ENCODE measurements at places on chromosomes 7 and 10.

GRCh38 chr7:91496251-91496820, 232.1 kb downstream of the FZD1 start:
- no peak for DNase-seq

- no peak for DNase-seq
Observed at GRCh38 chr10:120511165-120511564, 54.1 kb downstream of the PLPP4 start.

DNA sequence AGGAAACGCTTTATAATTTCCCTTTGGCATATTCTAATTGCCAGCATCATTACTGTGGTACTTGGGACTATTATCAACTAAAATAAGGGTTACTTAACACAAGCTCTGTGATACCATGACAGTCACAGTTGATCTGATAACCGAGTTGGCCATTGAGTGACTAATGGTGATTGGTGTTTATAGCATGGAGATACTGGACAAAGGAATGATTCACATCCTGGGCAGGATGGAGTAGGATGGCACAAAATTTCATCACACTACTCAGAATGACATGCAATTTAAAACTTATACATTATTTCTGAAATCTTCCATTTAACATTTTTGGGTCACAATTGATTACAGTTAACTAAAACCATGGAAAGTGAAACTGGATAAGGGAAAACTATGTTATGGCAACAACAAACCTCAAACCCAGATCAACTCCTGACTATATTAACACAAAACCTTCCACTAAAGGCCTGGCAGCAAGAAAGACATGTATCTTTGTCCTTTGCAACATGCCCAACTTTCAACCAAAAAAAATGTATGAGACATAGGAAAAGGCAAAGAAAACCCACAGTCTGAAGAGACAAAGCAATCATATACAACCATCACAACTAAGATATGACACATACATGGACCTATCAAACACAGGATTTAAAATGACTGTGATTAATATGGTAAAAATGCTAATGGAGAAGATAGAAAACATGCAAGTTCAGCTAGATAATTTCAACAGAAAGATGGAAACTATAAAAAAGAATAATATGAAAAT, 208.5 kb upstream of the NRP1 start:
- no peak for DNase-seq

DNA sequence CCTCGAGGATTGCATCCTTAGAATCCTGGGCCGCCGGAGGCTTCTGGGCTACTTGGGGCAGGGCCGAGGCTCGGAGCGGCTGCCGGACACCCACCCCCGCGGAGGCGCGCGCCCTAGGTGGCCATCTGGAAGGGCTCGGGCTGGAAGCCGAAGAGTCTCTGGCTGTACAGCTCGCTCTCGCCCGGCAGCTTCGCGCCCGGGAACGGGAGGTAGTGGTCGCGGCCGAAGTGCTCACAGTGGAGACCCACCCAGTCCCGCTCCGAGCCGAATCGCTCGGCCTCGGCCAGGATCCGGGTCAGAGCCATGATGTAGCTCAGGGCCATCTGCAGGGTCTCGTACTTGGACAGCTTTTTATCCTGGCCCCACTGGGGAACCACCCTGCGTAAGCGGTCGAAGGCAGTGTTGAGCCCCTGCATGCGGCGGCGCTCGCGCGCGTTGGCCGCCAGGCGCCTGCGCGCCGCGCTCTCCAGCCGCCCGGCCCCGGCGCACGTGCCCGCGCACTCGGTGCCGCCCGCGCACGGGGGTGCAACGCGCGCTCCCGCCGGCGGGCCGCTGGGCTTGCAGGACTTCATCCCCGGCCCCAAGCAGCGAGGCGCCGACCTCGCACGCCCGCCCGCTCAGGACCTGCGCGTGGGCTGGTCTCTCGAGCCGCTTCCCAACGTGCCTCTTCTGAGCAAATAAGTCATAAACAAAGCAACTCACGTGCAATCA, 652 bp downstream of the ATOH7 start:
- no peak for DNase-seq

GRCh38 chr10:60948851-60949250, 4.9 kb upstream of the RHOBTB1 start:
- DNase-seq = no peak

DNA sequence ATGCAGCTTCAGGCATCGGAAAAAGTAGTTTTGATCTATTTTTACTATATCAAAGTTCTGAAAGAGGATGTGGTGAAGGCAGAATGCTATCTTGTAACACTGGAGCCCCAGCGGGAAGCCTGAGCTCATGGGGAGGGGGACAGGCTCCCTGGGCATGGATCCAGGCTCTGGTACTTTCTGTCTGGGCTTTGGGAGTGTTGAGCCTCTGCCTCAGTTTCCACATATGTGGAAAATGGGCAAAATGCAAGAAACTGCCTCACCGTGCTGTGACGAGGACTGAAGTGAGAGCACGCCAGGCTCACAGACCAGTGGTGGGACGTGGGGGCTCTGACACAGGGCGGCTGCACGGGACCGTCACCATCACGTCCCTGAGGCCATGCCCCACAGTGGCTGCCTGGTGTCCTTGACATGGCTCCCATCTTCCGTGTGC, 182.9 kb upstream of the SHH start:
- no peak for DNase-seq

- DNase-seq = no peak
Observed at GRCh38 chr10:132224343-132225072, 37.8 kb downstream of the DPYSL4 start.

DNA sequence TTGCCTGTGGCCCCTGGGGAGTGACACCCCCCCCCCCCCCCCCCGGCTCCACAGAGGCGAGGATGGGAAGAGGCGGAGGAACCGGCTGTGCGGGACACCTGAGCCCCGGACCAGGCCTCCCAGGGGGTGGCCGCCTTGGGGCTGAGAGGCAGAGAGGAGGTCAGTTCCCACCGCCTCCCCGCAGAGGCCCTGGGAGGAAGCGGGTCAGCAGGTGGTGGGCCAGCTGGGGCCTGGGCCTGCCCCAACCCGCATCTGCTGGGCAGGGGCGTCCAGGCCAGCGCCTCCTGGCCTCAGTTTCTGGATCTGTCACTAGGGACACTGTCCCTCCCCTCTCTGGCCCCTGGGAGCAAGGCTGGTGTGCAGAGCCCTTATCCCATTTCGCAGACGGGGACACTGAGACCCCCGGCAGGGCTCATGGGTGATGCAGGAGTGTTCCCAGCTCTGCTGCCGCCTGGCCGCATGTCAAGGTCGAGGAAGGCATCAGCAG, 14.6 kb upstream of the LFNG start:
- DNase-seq = no peak

DNA sequence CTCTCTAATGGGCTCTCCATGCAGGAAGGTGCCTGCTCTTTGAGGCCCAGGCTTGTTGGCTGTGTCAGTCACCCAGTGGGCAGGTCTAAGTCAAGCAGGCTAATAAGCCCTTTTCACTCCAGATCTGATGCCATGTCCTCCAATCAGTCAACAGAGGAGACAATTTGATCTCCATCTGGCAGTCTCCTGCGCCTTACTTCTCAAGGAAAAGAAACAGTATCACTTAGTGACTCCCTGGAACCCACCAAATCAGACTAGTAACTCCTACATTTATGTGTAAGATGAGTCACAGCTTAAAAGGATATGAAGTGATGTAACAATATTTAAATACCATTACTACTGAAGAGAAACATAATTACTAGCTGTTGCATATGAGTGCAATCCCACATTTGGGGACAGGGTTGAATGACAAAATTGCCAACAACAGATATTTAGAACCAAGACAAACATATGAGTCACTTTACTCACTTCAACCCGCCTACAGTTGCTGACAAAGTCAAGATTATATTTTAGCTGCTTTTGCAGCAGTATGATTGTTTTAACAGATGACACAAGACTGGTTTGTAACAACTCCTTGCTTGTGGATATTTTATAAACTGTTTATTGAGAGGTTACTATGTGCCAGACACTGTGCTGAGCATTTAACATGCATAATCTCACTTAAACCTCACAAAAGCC, 72.1 kb downstream of the USP6NL start:
- DNase-seq = no peak

DNA sequence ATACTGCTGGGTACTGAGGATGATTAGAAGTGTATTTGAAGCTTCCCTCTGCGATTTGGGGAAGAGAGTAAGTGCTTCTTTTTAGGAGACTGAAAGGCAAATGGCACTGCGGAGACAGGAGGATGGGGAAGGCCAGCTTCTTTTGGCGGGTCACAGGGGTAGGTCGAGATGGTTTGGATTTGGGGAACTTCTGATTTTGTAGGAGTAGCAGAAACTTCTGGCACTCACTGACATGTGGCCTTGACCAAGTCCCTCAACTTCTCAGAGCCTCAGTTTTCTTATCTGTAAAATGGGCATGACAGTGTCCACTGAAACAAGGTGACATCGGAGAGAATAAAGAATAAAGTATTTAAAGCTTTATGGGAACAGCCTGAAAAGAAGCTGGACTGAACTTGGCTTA, 59.8 kb upstream of the WDR11 start:
- DNase-seq = no peak

GRCh38 chr10:122140461-122140902, 130.6 kb upstream of the BTBD16 start:
- no peak for DNase-seq

- DNase-seq = no peak
Observed at GRCh38 chr7:96685353-96685752, 24.3 kb downstream of the SEM1 start.

- DNase-seq = no peak
Observed at GRCh38 chr10:125300937-125301336, 140.6 kb upstream of the CTBP2 start.

GRCh38 chr10:19847321-19847720, 31.1 kb downstream of the PLXDC2 start:
- DNase-seq = no peak

- no peak for DNase-seq
Observed at GRCh38 chr10:35532141-35532540, 73.0 kb upstream of the GJD4 start.

DNA sequence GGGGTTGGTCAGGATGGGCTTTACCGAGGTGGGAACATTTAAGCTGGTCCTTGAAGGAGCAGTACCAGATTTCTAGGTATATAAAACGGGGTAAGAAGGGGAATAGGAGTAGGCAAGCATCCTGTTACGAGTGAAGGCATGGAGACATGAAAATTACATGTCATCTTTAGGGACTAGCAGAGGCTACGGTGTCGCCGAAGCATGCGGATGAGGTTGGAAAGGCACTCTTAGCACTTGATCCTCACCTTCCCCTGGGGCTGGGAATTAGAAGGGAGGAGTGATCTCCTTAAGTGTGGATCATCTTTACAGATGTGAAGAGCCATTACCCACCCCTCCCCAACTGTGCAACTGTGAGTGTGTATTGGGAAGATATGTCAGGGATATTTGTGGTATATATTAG, 13.8 kb upstream of the ZRANB1 start:
- DNase-seq = no peak

GRCh38 chr7:11748884-11749283, 83.1 kb downstream of the THSD7A start:
- DNase-seq = no peak

DNA sequence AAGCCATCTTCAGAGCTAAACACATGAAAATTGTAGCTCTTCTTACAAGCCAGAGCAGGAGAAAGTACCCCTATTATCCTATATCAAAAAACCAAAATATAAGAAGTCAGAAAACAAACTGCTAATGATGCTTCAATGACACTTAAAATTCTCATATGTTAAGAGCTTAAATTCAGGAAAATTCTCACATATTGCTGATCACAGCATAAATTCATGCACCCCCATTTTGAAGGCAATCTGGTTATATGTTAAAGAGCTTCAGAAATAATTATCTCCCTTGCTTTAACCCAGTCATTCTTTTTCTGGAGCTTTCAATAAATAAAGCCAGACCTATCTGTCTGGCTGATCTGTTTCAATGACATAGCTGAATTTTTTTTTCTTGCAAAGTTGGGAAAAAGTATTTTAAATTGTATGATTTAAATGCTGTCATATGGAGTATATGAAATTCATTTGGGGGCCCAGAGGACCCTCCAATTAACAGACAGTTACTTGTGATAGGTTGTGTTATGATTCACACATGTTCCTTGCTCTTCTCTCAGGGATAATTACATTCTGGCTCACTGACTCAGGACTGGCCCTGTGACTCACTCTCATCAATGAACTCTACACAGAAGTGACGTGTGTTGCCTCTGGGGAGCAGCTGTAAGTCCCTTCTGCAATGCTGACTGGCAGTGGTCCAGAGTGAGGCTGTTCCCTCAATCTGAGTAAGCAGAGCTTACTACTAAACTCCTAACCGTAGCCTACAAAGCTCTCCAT, 85.2 kb downstream of the HGF start:
- DNase-seq = no peak

DNA sequence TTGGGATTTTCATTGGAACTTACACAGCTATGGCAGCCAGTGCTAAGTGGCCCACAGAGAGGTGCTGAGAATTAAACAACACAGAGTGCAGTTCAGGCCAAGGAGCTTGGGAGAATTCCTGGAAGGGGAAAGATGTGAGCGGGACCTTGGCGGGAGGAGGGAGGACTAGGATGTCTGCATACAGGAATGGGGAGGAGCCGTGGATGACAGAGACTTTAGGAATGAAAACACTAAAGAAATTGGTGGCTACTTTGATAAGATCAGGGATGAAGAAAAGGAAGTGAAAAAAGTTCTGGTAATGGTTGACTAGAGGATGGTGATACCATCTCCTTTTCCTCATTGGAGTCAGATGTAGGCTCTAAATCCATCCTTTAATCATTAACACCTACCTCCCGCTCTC, 234.2 kb upstream of the FZD8 start:
- no peak for DNase-seq

GRCh38 chr7:114916261-114916892, 5.5 kb upstream of the MDFIC start:
- peak; percentile 30 for DNase-seq

DNA sequence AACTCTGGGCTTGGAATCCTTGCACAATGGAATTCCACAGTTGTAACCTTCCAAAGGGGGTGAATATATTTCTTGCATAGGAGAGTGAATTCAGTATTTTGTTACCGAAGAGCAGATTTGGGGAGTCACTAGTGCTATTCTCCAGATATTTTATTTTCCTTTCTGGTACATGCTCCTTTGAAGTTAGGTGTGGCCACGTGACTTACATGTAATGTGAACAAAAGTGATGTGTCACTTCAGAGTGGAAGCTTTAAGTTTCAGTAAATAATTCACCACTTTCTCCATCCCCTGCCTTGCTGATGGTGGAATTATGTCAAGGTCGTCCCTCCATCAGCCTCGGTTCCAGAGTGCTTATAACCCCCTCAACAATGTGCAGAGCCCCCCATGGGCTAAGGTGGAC, 25.3 kb downstream of the ASNS start:
- no peak for DNase-seq

GRCh38 chr10:129710510-129710847, 243.4 kb downstream of the MGMT start:
- no peak for DNase-seq

GRCh38 chr10:104435822-104436221, 82.2 kb downstream of the CFAP58 start:
- no peak for DNase-seq

Measured in CD4-positive, alpha-beta T cell treated with Interleukin-6 at 100 ng/mL for 8 hours (primary cell).